NCI-H2107 (cell line): ENCODE measurements at places on chromosomes 2 and 18.

- no peak for DNase-seq
Measured at GRCh38 chr2:238254095-238254723, 14.4 kb upstream of the HES6 start.

DNA sequence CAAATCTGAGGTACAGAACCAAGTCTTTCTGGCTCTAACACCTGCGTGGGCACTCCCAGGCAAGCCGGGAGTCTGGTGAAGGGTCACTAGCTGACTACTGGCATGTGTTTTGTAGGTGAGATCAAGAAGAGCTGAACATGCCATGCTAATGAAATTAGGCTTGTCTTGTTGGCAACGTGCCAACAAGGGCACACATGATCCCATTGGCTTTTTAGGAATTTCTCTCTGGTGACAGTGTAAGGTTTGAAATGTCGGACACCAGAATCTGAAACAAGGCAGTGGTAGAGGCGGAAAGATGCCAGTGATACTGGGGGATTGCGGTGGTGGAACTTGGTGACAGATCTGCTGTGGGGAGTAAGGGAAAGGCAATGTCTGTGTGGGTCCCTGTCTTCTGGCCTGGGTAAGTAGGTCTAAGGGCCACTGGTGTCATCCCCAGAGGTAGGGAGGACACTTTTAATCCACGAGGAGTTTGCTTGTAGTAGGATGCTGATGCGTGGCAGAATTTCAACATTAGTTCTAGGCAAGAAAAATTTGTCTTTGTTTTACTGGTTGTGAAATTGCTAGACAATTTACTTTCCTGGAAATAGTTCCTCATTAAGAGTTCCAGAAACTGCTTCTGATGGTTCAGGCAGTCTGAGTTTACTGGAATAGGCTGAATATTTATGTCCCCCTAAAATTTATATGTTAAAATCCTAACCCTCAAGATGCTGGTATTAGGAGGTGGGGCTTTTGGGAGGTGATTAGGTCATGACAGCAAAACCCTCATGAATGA is 52.6 kb upstream of the ACMSD start:
- no peak for DNase-seq

DNA sequence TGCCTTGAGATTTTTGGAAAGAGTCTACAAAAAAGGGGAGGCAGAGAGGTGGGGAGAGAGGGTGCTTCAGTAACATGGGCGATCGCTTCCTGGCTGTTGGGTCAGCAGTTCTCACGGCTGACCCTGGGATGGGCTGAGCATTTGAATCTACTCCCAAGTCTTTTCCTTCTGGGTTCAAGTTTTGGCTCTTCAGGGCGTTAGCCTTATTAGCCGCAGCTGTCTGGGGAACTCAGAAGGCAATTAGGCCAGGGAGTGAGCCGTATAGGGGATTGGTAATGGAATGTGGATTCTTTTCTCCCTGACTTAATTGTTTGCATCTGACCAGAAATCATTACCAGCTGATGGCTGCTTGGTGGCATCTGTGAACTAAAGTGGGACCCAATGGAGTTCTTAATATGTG is 250.5 kb upstream of the SKOR2 start:
- DNase-seq, result no peak

GRCh38 chr2:204019572-204020501 is 83.3 kb downstream of the ICOS start:
- no peak for DNase-seq

DNA sequence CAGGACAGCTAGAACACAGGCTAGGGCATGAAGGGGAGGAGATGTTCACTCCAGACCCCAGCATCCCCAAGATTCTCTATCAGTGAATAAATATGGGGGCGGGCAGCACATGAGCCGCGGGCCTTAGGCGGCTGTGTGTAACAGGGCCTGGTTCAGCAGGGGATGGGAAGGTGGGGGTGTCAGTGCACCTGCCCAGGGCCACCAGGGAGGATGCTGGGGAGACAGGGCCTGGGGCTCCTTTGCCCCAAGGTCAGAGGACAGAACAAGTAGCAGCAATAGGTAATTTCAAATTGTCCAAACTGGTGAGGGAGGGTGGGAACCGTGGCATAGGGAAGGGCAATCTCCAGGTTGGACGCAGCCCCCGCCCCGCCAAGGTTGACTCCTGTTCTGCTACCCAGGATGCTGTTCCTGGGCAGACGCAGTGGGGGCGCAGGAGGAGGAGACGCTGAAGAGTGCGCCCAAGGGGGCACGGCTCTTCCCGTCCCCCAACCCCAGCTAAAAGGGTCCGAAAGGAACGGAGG is 16.2 kb downstream of the CYP26B1 start:
- DNase-seq, result no peak

DNA sequence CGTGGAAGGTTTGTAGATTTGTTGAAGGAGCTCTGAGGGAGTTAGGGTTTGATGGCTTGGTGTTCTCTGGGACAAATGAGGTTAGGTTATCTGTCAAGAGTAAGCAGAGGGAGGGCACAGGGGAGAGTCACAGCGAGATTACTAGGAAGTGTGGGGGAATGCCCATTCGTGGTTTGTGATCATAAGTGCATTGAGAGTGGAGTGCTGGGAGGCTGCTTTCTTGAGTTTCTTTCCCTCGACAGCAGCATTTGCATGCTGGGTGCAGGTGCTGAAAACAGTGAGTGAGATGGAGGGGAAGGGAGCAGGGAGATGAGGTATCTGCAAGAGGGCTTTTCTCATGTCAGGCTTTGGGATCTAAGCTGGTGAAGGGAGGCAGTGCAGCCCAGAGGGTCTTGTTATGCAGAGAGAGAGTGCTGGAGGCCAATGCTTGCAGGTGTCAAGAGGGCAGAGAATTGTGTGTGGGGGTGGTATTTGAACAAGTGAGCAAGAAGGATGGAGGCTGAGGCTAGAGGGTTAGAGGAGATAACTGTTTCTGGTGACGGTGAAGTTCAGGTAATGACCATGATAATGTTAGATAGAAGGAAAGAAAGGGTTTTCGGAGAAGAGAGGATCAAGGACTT is 8.8 kb downstream of the RALB start:
- no peak for DNase-seq

GRCh38 chr2:109266496-109266895 is 137.5 kb downstream of the SH3RF3 start:
- no peak for DNase-seq

DNA sequence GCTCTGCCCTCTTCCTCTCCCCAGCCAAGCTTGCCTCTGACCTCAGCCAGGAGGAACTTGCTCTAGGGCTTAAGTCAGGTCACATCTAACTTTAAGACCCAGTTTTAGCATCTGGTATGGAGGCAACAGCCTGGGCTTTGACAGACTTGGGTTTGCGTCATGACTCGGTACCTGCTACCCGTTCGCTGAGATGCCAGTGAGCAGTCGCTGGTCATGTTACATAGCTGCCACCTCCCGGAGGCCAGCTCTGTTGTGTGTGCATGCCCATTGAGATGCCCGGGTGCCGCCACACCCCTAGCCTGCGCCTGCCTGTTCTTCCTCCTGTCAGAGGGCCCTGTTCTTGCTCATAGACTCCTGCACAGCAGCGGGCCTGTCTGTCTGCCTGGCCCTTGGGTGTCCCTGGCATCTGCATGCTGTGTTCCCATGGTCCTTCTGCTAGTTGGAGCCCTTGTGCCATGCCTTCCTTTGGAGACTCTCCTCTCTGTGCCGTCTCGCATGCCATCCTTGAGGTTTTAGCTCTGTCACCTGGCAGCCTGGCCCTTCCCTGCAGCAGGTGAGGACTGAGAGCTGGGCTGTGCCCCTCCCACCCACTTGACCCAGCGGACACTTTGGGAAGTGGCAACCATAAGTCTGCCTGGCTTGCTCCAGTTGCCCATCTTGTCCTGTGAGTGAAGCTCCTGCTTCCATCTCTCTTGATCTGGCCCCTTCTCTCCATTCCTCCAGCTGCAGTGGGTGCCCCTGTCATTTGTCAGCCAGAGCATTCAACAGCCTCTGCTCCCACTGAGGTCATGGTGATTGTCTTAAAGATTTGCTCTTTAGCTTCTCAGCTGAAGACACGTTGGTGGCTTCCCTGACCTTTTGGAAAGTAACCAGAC is 24.9 kb downstream of the ASAP2 start:
- DNase-seq, result no peak

- DNase-seq, result no peak
Measured at GRCh38 chr18:23203891-23204432, 68.7 kb downstream of the CABLES1 start.

DNA sequence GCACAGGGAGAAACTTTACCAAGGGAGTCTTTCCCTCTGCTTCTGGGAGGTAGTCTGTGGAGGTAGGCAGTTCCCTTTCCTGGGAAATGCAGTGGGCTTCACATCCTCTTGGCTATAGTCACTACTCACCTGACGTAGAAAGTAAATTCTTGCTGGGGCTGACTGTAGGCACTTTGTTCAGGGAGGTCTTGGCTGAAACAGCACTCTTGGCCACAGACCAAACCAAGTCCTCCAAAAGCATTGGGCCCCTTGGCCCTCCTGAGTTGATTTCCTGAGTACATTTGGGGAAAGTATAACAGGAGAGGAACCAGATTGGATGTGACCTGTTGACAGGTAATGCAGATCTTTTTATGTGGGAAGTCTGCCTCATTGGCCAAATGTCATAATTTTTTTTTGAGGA is 108.9 kb downstream of the MGAT5 start:
- DNase-seq, result no peak

- DNase-seq, result no peak
Measured at GRCh38 chr18:4605212-4605611, 150.1 kb upstream of the DLGAP1 start.

DNA sequence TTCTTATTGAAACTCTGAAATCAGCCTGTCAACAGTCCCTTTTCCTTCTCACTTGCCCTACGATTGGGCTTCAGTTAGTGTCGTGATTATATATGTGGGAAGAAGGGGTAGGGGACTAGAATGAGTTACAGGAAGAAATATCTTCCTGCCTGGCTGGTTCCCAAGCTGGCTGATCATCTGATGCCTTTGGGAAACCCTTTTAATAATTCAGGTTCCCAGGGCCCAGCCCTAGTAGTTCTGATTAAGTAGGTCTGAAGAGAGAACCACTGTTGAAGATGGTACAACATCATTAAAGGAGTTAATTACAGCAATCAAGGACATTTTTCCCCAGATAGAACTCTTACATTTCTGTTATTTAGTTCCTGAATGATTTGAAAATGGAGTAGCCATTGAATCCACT is 110.1 kb upstream of the EML6 start:
- no peak for DNase-seq

- no peak for DNase-seq
Measured at GRCh38 chr2:7722212-7722910, 805.1 kb downstream of the RNF144A start.

GRCh38 chr2:27721335-27721734 is 50.2 kb upstream of the MRPL33 start:
- no peak for DNase-seq
